Activated CD8-positive, alpha-beta memory T cell treated with anti-CD3 and anti-CD28 coated beads, Interleukin-2, amount 10 ng/mL, durations not matched to agents 7 days and 5 days (primary cell): ENCODE measurements at places on chromosomes 11 and 22.
A peak's percentile ranks its signal among the peaks of the same experiment; 100 is the strongest.

GRCh38 chr11:2077061-2077802, 62.0 kb downstream of the IGF2 start:
- H3K27me3 ChIP-seq = peaks cover 28% of the 10 kb centered on the region
- peaks cover 26% of the 10 kb centered on the region for H3K4me1 ChIP-seq
- H3K36me3 ChIP-seq = no peaks in the 10 kb centered on the region
- H3K27ac ChIP-seq = peak overlapping the region; percentile 77

DNA sequence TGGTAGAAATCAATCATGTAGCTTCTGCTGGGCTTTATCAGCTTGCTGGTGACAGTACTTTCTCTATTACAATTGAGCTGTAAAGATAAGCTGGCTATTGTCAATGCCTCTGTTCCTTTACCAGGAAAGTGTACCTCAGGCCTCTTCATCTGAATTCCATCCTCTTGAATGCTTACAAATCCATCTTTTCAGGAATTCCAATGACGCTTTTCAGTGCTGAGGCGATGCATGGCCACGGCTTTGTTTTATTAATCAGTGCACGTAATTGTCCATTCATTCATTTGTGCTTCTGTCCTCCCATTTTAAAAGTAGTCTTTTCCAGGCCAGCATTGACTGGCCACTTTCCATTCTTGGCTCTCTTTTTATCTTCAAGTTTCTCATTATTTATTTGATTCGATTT, 202.0 kb downstream of the PGR start:
- H3K36me3 ChIP-seq = no peaks in the 10 kb centered on the region
- H3K27me3 ChIP-seq = peaks cover 2% of the 10 kb centered on the region
- H3K4me1 ChIP-seq = peaks cover 10% of the 10 kb centered on the region
- no peak for DNase-seq
- no peak overlapping the region for H3K27ac ChIP-seq
- H3K4me3 ChIP-seq = no peak overlapping the region

- peaks cover 17% of the 10 kb centered on the region for H3K27me3 ChIP-seq
- DNase-seq = no peak
- H3K27ac ChIP-seq = no peak overlapping the region
- no peaks in the 10 kb centered on the region for H3K36me3 ChIP-seq
- H3K4me3 ChIP-seq = no peak overlapping the region
Observed at GRCh38 chr22:39178206-39179111, 26.0 kb upstream of the CBX7 start.

DNA sequence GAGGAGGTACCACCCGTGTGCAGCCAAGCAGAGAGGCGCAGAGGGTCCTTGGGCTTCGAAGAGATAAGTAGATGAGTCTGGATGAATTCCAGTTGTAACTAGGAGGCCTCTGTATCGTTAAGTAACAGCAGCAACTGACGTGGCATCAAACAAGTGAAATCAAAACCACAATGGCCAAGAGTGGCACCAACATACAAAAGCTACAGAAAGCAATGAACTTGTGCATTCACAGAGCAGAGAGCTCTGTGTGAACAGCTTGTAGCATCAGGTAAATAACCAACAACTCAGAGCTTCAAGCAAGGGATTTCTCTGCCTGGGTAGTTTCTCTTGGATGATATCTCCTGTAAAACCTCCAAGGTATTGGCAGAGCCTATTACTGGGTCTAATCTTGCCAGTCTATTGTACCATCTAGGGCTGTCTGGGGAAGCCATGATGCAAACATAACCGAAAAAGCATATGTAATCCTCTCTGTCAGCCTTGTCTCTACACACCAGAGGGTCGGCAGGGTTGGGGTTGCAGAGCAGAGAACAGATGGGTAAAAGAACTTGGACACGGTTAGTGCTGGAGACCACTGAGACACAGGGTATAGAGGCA, 83.1 kb upstream of the USP47 start:
- H3K27ac ChIP-seq = no peak overlapping the region
- no peak overlapping the region for H3K4me3 ChIP-seq
- no peak for DNase-seq
- H3K27me3 ChIP-seq = peaks cover 12% of the 10 kb centered on the region
- no peaks in the 10 kb centered on the region for H3K4me1 ChIP-seq

DNA sequence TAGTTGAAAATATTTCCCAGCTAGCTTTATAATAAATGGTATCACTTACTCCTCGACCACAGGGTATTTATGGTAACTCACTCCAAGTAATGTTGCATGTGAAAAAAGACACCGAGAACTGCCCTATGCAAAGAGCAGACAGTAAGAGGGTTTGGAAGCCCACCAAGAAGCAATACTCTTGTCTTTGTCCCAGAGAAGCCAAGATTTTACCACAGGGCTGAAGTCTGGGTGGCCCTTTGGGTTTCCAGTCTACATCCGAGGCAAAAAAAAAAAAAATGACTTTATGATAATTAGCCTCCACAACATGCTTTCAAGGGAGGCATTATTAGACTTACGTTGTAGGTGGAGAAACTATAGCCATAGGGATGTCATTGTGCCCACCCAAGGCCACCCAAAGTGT, 83.6 kb downstream of the CCDC34 start:
- no peaks in the 10 kb centered on the region for H3K36me3 ChIP-seq
- DNase-seq = no peak
- peaks cover 23% of the 10 kb centered on the region for H3K4me1 ChIP-seq
- H3K27me3 ChIP-seq = peaks cover 44% of the 10 kb centered on the region
- H3K27ac ChIP-seq = no peak overlapping the region

DNA sequence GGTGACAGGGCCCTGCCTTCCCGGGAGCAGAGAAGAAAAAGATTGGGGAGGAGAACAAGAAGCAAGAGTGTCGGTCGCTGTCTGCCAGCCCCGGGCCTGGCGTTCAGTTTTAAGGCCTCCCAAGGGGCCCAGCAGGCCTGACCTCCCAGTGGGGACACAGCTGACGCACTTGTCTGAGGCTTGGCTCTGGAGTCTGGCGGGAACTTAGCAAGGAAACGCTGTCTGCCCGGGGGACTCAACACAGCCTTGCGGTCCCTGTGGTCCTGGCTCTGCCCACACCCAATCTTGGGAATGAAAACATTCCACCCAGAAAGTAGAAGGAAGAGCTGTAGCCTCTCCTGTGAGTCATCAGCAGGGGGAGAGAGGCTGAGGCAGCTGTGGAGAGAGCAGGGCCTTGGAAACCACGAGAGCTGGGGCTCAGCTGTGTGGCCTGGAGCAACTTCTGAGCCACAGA, 54.4 kb downstream of the TRAF6 start:
- peaks cover 6% of the 10 kb centered on the region for H3K27me3 ChIP-seq
- peaks cover 31% of the 10 kb centered on the region for H3K4me1 ChIP-seq
- no peak for DNase-seq
- no peaks in the 10 kb centered on the region for H3K36me3 ChIP-seq
- no peak overlapping the region for H3K4me3 ChIP-seq

- H3K4me3 ChIP-seq = peak overlapping the region; percentile 80
- peak; percentile 85 for DNase-seq
- H3K27ac ChIP-seq = peak overlapping the region; percentile 82
- H3K36me3 ChIP-seq = peaks cover 5% of the 10 kb centered on the region
- no peaks in the 10 kb centered on the region for H3K27me3 ChIP-seq
Observed at GRCh38 chr22:21657360-21658032, 8.3 kb upstream of the PPIL2 start.

DNA sequence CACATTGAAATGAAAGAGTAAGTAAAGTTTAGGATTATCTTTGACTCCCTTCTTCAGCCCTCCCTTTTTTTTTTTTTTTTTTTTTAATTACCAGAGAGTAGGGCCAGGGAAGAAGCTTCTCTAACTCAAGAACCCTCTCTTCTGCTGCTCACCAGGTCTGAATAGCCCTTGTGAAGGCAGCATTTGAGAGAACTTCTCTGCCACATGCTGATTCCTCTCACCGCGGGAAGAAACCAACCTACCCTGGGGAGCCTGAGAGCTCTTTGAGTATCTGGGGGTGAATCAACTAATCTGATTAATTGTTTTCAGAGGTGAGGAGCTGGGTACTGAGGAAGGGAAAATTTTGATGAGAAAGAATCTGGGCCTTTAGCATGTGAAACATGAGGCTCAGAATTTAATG, 434.5 kb upstream of the CCDC90B start:
- H3K36me3 ChIP-seq = no peaks in the 10 kb centered on the region
- no peak overlapping the region for H3K4me3 ChIP-seq
- H3K27ac ChIP-seq = no peak overlapping the region
- H3K27me3 ChIP-seq = peaks cover 18% of the 10 kb centered on the region
- H3K4me1 ChIP-seq = peaks cover 4% of the 10 kb centered on the region

- H3K4me3 ChIP-seq = no peak overlapping the region
- H3K27ac ChIP-seq = no peak overlapping the region
- no peaks in the 10 kb centered on the region for H3K27me3 ChIP-seq
Observed at GRCh38 chr22:41481131-41481830, 12.4 kb downstream of the ACO2 start.

- no peaks in the 10 kb centered on the region for H3K27me3 ChIP-seq
- H3K4me3 ChIP-seq = no peak overlapping the region
- H3K36me3 ChIP-seq = peaks cover 23% of the 10 kb centered on the region
- no peak overlapping the region for H3K27ac ChIP-seq
Observed at GRCh38 chr11:3939651-3940190, 84.3 kb downstream of the STIM1 start.

- H3K4me3 ChIP-seq = no peak overlapping the region
- no peaks in the 10 kb centered on the region for H3K4me1 ChIP-seq
- H3K36me3 ChIP-seq = no peaks in the 10 kb centered on the region
- H3K27me3 ChIP-seq = no peaks in the 10 kb centered on the region
Observed at GRCh38 chr11:37946155-37946766, 1348.2 kb upstream of the RAG2 start.

DNA sequence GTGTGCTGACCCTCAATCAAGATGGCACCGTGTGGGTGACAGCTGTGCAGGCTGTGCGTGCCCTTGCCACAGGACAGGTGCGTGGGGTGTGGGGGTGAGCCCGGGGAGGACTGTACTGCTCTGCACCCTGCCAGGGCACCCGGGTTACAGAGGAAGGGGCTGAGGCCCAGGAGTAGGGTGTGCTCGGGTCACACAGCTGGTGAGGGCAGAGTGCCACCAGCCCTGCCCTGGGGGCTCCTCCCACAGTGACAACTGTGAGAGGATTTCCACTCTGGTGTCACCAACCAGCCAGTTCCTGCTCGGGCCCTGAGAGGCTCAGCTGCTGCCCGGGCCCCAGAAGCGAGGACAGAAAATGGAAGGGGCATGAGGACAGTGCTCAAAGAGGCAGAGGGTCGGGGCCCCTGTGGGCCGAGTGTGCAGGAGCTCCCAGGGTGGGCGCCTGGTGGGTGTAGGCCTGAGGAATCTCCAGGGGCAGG, 20.5 kb downstream of the TRMU start:
- DNase-seq = no peak
- H3K4me1 ChIP-seq = no peaks in the 10 kb centered on the region
- no peak overlapping the region for H3K4me3 ChIP-seq

- H3K27ac ChIP-seq = no peak overlapping the region
- no peaks in the 10 kb centered on the region for H3K36me3 ChIP-seq
- no peaks in the 10 kb centered on the region for H3K27me3 ChIP-seq
- DNase-seq = no peak
- no peaks in the 10 kb centered on the region for H3K4me1 ChIP-seq
Observed at GRCh38 chr11:89436071-89436470, 55.1 kb downstream of the NOX4 start.
